ENCODE measurements at places on chromosomes 5 and 9.

- no peak for DNase-seq
Observed at GRCh38 chr9:136614967-136615623, 47.6 kb upstream of the EGFL7 start.

GRCh38 chr5:54867310-54867944 lies 118.0 kb downstream of the ESM1 start:
- no peak for DNase-seq

DNA sequence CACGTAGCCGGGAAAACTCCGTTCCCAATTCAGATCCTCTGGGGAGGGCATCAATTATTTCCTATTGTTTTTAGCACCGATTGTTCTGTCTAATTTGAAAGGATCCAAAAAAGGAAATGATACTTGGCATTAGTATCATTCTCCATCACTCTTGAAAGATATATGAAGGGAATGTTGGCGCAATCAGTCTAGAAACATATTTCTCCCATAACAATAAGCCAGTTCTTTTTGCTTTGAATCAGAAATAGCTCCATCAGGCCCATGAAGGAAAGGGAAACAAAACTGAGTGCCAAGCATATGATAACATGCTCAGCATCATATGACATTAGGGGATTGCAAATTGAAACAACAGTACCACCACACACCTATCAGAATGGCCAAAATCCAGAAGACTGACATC lies 39.8 kb downstream of the SRD5A1 start:
- no peak for DNase-seq

DNA sequence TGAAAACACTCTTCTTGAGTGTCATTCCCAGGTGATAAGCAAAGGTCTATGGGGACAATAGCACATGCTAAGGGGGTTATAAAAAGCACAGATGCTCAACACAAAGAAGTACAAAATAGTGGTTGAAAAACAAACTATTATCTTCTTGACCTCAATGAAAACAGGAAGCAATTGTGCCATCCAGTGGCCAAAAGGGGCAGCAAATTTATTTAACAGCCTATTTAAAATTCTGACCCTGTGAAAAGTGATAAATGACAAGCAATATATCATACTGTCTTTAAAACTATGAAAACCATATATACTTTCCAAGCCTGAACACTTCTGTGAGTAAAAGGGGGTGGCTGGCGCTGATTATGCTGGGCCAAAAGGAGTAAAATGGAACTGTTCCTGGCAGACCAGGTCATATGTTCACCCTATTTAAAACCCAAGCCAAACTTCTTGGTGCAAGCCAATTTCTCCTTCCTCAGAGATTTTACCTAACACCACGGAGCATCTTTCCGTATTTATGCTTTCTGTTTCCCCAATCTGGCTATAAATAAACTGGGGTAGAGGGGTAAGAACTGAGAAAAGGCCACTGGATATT lies 29.7 kb downstream of the TEX10 start:
- DNase-seq, result no peak

DNA sequence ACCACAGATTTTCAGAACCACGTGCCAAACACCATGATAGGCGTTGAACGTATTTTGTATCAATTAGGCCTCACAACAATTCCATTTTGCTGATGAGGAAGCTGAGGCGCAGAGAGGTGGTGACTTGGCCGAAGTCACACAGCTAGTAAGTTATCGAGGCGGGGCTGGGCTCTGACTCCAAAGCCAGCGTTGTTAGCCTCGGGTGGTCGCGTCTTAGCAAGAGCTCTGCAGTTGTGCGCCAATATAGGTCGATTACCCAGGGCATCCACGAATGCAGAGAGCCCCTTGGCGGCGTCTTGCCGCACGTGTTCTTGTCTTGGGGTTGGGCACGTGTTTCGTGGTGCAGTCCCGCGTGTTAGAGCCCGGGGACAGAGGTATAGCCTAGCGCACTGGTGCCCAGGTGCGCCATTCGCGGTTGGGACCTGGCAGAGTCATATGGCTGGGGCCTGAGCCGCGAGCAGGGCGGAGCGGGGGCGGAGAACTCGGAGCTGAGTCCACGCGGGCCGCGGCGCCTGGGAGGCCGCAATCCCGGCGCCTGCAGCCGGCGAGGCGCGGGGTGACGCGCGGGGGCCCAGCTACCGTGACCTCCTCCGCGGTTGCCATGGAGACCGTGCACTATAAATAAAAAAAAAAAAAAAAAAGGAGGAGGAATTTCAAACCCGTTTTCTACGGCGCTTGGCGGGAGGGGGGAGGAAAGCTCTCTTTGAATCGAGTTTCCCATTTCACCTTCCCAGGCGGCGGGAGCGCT lies 62.3 kb downstream of the CXXC5 start:
- peak; percentile 85 for DNase-seq

DNA sequence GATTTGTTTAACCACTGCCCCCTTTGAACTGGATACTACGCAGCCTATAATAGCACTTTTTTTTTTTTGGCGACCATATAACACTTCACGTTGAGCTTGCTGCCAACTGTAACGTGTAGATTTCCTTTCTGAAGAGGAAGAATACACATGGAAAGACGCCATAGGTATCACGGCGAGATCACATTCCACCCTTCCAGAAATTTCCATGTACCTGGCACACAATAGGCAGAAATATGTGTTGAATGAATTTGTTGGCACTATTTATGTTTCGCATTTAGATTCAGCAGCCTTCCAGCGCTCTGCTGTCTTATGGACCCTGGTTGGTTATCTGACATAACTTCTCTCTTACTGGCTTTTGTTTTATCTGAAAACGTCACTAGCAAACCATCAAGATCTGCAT lies 250.3 kb downstream of the SLIT3 start:
- DNase-seq, result no peak

DNA sequence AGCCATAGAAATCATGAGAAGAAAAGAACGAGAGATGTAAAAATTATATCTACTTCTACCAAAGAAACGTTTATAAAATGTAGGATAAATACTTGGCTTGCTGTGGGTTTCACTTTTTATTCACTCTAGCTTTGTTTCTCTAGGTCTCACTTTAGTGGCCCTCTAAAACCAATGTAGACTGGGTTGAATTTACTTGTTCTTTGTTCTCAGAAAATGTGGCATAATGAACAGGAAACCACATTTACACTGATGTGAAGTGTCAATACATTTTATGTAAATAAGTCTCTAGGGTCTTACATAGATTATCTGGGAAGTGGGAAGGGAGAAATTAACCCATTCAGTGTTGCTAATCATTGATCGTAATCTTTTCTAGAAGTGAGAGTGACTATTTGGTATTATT lies 58.9 kb downstream of the PLPPR1 start:
- DNase-seq, result no peak

DNA sequence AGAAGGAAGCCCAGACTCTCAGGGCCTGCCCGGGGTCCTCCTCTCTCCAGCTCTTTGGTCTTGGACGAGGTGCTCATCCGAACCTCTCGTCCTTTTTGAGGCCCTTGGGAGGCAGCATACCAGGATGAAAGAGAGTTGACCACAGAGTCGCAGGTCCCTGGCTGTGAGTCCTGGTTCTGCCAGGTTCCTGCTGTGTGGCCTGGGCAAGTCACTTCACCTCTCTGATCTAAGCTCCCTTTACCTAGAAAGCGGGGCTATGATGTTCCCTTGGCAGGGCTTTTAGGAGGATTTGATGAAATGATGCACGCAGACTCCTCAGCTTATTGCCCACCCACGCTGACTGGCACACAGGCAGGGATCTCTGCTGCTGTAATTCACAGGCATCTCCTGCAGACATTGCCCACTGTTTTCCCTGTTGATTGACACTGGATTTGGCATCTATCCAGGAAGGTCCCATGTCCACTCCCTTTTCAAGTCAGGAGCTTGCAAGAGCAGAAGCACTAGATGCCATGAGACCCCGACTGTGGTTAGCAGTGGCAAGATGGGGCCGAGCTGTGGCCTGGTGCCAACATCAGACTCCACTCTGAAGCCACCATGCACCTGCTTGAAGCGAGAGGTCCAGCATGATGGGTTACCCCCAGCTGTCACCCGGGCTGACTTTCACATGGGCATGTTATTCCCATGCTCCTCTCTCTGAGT lies 71.5 kb downstream of the MACROH2A1 start:
- no peak for DNase-seq

GRCh38 chr5:98368141-98368540 lies 405.3 kb upstream of the RGMB start:
- no peak for DNase-seq

DNA sequence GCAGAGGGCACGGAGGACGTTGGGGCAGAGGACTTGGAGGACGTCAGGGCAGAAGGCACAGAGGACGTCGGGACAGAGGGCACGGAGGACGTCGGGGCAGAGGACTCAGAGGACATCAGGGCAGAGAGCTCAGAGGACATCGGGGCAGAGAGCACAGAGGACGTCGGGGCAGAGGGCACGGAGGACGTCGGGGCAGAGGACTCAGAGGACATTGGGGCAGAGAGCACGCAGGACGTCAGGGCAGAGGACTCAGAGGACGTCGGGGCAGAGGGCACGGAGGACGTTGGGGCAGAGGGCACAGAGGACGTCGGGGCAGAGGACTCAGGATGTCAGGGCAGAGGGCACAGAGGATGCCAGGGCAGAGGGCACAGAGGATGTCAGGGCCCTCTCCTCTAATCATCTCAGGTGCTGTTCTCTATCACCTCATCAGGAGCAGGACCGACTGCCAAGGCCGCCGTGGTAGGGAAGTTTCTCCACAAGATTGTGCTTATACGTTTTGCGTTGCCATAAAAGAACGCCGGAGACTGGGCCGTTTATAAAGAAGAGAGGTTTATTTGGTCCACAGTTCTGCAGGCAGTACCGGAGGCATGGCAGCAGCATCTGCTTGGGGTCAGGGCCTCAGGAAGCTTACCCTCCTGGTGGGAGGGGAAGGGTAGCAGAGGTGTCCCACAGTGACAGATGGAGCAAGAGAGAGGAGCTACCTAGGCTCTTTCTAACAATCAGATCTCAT lies 29.4 kb upstream of the ADAMTS2 start:
- DNase-seq, result no peak

DNA sequence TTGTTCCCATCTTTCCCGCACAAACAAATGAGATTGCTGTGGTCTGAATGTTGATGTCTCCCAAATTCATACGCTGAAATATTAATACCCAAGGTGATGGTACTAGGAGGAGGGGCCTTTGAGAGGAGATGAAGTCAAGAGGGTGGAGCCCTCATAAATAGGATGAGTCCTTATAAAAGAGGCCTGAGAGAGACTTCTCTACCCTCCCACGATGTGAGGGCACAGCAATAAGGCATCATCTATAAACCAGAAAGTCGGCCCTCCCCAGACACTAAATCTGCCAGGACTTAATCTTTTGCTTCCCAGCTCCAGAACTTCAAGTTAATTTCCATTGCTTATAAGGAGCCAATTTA lies 170.4 kb downstream of the CTNND2 start:
- no peak for DNase-seq

GRCh38 chr9:135504262-135505243 lies 4.1 kb downstream of the MRPS2 start:
- DNase-seq, result peak; percentile 42

DNA sequence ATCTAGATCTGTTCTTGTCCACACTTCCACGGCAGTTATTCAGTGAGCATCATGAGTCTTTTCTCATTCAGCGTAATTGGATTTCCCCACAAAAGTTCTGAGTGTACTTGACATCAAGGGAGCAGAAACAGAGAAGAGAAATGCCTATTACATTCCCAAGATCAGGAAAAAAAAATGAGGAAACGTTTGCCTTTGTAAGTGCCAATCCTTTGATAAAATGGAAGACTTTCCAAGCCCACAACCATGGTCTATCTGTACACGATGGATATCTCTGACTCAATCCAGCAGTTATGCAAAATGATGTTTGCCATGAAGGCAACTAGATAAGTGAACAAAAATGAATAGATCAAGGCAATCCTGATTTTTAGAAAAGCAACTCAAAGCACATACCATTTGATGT lies 235.9 kb downstream of the DOCK8 start:
- no peak for DNase-seq

- no peak for DNase-seq
Observed at GRCh38 chr5:101284736-101285375, 381.8 kb upstream of the ST8SIA4 start.

GRCh38 chr5:9283021-9283420 lies 262.9 kb downstream of the SEMA5A start:
- no peak for DNase-seq

DNA sequence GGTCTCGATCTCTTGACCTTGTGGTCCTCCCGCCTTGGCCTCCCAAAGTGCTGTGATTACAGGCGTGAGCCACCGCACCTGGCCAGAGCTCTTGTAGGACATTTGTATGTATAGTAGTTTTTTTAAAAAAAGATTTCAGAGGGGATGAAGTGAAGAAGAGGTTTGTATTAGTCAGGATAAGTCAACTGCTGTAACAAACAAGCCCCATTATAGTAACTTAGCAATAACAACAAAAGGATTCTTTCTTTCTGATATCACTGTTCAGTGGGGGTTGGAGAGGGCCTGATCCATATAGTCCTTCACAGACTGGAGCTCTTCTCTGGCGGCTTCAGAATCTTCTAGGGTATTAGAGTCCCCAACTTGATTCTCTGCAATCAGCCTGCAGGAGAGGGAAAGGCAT lies 50.7 kb upstream of the IL6ST start:
- DNase-seq, result no peak
